NCI-H774 (cell line): ENCODE measurements at places on chromosomes 5 and 9.

GRCh38 chr5:113311301-113311700, 123.5 kb downstream of the TSSK1B start:
- DNase-seq = no peak

DNA sequence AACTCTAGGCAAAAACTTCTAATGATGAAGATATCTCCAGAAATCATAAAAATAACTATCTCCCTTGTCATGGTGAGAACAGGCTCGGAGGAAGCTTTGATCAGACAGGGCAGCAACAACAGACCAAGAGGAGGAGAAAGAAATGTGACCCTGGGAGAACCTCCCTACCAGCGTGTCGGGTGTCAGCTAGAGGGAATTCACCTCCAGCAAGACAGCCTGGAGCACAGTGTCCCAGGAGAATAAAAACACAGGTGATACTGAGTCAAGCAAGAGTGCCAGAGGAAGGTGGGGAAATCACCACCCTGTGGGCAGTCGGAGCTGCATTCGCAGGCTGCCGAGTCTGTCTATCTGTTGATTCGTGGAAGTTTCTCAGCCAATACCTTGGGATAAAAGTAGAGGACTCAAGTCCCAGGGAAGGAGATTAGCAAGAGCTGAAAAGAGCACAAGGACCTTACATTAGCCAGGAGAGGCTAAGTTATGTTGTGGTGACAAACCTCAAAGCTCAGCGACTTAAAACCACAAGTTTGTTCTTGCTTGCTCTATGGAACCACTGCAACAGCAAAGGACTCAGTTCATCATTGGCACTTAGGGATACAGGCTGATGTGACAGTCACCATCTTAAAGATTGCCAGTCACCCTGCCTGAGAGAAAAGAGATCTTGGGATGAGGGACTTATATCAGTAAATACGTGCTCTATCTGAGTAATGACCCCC, 598.3 kb downstream of the CCDC171 start:
- no peak for DNase-seq

GRCh38 chr5:149800633-149801032, 70.5 kb downstream of the PPARGC1B start:
- no peak for DNase-seq

DNA sequence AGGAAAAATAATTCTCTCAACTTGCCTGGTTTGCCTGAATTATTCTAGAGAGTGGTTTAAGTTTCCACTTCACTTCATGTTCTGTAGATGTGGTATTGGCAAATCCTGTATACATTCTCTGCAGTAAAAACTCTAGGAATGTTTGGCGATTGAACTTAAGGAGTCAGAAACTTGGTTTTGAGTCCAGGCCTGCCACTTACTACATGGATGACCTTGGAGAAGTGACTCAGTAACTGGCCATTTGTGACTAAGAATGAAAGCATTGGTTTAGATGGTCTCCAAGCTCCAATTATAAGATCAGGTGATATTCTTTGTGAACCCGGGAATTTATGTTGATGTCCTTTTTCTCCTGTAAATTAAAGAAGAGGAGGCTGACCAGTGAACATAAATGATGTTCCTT, 233.8 kb downstream of the GAS1 start:
- no peak for DNase-seq

GRCh38 chr5:33267801-33268200, 173.0 kb upstream of the TARS1 start:
- no peak for DNase-seq

GRCh38 chr9:2345013-2345412, 276.6 kb upstream of the VLDLR start:
- DNase-seq = no peak

DNA sequence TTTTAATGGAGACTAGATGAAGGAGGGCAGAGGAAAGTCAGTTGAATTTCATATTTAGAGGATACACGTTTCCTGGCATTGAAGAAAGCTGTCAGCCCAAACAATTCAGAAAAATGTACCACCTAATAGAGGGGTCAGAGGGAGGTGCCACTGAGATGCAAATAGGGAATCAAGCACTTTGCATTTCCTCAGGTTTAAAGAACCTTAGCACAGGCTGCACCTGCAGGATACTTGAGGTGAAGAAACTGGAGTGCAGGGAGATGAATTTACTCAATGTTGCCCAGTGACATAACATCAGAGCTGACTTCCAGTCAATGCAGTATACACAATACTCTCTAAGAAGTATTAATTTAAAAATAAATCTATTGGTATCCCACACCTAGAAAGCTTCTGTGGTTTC, 67.0 kb upstream of the MAST4 start:
- DNase-seq = no peak

- DNase-seq = no peak
These were observed 116.6 kb downstream of the KLHL3 start for GRCh38 chr5:137619191-137619870.

GRCh38 chr5:173712609-173713175, 96.2 kb upstream of the BOD1 start:
- DNase-seq = no peak
